Naive thymus-derived CD4-positive, alpha-beta T cell (primary cell): ENCODE measurements at places on chromosomes 16 and 17.

GRCh38 chr17:13806092-13806491, 204.4 kb upstream of the HS3ST3A1 start:
- no peak for DNase-seq

GRCh38 chr17:7004398-7005253, 7.8 kb upstream of the RNASEK start:
- peak; percentile 78 for DNase-seq

DNA sequence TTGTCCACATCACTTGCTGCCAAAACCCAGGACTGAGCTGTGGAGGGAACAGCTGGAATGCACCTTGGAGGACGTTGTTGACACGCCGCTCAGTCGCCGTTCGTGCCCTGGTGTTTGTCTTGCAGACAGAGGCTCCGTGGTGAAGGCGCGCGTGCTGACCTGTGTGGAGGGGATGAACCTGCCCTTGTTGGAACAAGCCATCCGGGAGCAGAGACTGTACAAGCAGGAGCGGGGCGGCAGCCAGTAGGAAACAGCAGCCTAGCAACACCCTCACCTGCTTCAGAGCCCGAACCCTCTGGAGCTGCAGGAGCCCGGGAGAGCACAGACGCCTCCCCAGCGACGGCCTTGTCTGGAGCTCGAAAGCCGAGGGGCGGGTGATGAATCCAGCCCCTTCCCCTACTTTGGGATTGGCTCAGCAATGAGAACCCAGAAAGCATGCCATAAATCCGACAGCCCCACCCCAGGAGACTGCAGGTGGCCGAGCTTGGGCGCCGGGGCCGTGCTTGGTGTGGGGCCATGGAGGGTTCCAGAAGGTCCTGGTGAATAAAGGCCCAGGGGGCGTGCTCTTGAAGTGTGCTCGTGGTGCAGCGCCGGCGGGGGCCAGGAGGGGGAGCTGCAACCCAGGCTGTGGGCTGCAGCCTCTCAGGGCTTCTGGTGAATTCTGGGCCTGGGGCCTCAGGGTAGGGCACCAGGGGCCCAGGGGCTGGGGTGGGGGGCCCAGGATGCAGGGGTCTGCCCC, 470 bp upstream of the CDK3 start:
- peak; percentile 69 for DNase-seq

GRCh38 chr16:4433228-4433627, 7.6 kb downstream of the DNAJA3 start:
- DNase-seq: no peak

- no peak for DNase-seq
Observed at GRCh38 chr17:66602659-66603384, 232.1 kb upstream of the CACNG5 start.

- DNase-seq: no peak
Observed at GRCh38 chr17:60941028-60941427, 263.4 kb downstream of the BCAS3 start.

GRCh38 chr16:5438591-5438990, 341.0 kb upstream of the EEF2KMT start:
- no peak for DNase-seq

DNA sequence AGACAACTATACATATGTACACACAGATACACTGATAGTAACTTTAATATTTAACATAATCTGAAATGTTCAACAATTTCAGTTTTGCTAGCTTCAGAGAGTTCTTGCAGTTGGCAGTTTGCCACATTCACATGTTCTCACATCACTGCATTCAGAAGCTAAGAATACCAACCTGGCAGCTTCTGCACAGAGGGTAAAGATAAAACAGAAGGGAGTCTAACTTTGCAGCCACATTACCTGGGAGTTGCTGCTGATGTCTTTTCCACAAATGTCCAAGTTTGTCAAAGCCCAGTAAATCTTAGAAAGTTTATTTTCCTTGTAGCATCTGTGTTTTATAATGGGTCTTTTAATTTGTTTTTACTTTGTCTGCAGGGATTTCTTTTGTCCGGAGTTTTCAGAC, 332.0 kb downstream of the BCAS3 start:
- no peak for DNase-seq
